ENCODE measurements at places on chromosomes 2 and 18. TPM values are rescaled to one million over a fixed set of nuclear protein-coding genes. Genes with fewer than 3 reads are reported as not detected.

The CCDC93 gene
- 18.7 TPM for total RNA-seq

DNA sequence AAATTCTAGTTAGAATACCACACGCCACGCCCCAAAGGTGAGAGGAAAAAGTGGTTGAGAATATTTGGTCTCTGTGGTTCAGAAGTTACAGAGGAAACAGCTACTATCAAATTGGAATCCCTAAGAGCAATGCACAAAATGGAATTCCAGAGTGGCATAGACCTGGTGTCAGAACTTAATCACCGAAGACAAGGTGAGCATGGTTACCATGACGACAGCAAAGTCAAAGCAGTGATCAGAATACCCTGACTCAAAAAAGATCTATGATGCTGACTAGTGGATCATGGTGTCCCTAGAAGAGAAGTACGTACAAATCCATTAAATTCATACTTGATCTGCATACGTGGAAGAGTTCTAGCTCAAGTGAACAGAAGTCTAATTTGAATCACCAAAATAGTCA, 14.5 kb downstream of the LRRTM4 start:
- H3K27ac ChIP-seq, result no peak overlapping the region
- no peak overlapping the region for H3K4me3 ChIP-seq
- no peaks in the 10 kb centered on the region for H3K36me3 ChIP-seq

The AQP12B gene
- not detected for total RNA-seq

DNA sequence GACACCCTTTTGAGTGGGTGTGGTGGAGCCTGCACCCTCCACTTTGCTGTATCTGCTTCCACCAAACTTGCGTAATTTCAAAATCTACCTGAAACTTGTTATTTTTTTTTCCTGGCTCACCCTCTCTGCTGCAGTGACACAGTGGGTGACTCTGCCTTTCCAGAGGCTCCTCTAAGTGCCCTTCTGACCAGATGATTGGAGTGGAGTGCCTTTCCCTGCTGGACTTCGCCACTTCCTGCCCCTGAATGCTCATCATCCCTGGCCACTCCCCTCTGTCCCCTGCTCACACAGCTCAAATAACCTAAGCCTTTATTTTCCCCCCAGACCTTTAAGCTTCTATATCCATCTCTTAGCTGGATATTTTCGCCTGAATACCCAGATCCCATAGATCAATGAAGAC, 777.5 kb upstream of the ID2 start:
- no peaks in the 10 kb centered on the region for H3K4me1 ChIP-seq
- no peak for DNase-seq
- no peaks in the 10 kb centered on the region for H3K27me3 ChIP-seq
- H3K36me3 ChIP-seq, result no peaks in the 10 kb centered on the region
- no peak overlapping the region for H3K27ac ChIP-seq

The PPP4R1 gene
- 51.4 TPM for total RNA-seq

- no peaks in the 10 kb centered on the region for H3K4me1 ChIP-seq
- no peaks in the 10 kb centered on the region for H3K36me3 ChIP-seq
- no peaks in the 10 kb centered on the region for H3K27me3 ChIP-seq
- no peak overlapping the region for H3K4me3 ChIP-seq
- DNase-seq, result no peak
These were observed 76.5 kb downstream of the CYBRD1 start for GRCh38 chr2:171598713-171599319.

The MATN3 gene
- total RNA-seq, result not detected

GRCh38 chr2:63104482-63104881, 53.9 kb downstream of the OTX1 start:
- no peaks in the 10 kb centered on the region for H3K36me3 ChIP-seq
- no peaks in the 10 kb centered on the region for H3K27me3 ChIP-seq
- H3K4me3 ChIP-seq, result no peak overlapping the region
- no peak overlapping the region for H3K27ac ChIP-seq
- no peak for DNase-seq

The IGFBP2 gene
- 255 TPM for total RNA-seq

The CAD gene
- 4.8 TPM for total RNA-seq

DNA sequence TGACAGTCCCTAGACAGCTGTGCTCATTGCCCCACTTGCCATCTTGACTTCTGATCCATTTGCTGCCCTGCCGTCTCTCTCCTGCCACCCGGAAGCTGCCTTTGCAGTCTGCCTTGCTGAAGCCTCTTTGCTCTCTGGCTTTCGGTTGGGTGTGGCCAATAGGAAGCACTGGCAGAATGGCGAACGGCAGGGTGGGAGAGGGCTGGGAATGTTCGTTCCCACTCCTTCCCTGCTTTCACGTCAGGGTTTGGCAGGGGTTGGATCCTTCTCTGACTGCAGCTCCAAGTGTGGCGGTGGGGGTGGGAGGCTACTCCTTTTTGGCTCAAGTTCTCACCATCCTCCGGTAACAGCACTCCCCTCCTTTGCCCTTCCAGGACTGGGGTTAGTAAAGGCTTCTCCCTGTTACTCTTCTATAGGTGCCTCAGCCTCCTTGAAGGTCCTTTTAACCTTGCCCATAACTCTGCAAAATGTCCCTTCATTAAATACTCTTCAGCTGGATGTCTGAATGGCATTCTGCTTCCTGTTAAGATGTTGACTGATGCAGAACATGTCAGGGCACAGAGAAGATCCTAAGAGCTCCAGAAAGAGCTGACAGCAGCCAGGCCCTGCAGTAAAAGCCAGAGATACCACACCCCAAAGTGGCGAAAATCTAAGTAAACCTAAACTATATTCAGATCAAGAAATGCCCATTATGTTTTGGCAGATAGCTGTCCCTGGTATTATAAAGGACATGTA, 299.7 kb downstream of the CDCA7 start:
- no peak overlapping the region for H3K4me3 ChIP-seq
- no peaks in the 10 kb centered on the region for H3K36me3 ChIP-seq
- H3K27ac ChIP-seq, result no peak overlapping the region
- H3K27me3 ChIP-seq, result no peaks in the 10 kb centered on the region
- H3K4me1 ChIP-seq, result no peaks in the 10 kb centered on the region

GRCh38 chr2:207763303-207763917, 6.3 kb downstream of the FZD5 start:
- peaks cover 13% of the 10 kb centered on the region for H3K36me3 ChIP-seq
- DNase-seq, result no peak
- H3K4me1 ChIP-seq, result peaks cover 16% of the 10 kb centered on the region
- no peak overlapping the region for H3K27ac ChIP-seq
- H3K4me3 ChIP-seq, result no peak overlapping the region
- H3K27me3 ChIP-seq, result no peaks in the 10 kb centered on the region

DNA sequence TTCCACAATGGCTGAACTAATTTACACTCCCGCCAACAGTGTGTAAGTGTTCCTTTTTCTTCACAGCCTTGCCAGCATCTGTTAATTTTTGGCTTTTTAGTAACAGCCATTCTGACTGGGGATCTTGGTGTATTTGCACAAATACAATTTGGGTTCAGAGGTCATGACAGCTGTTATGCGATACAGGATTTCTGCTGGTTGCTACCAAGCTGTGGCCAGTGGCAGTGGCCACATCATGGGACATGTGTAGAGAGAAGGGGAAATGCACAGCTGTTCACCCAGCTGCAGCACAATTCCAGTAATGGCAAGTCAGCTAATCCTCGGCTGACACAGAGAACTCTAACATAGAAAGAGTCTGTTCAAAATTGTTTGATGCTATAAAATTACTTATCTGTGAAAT, 21.0 kb upstream of the SELENOI start:
- H3K36me3 ChIP-seq, result no peaks in the 10 kb centered on the region
- H3K27ac ChIP-seq, result no peak overlapping the region
- no peaks in the 10 kb centered on the region for H3K4me1 ChIP-seq
- H3K27me3 ChIP-seq, result no peaks in the 10 kb centered on the region
- DNase-seq, result no peak
- H3K4me3 ChIP-seq, result no peak overlapping the region

DNA sequence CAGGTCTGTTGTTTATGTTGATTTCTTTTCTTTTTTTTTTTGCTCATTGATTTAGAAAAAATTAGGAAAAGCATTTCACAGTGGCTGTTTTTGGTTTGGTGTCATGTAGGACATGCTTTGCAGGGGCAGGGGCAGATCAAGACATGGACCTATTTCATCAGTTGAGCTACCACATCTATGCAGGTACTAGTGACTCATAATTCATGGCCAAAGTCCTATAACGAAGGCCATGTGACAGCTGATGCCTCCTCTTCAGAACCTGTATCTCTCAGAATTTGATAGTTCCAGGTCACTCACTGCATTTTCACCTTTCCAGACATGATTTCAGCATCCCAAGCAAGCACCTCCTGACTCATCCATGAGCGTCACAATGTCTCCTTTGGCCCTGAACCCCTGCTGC, 195.8 kb downstream of the ALK start:
- no peaks in the 10 kb centered on the region for H3K36me3 ChIP-seq
- no peak overlapping the region for H3K4me3 ChIP-seq
- no peak overlapping the region for H3K27ac ChIP-seq
- H3K27me3 ChIP-seq, result no peaks in the 10 kb centered on the region

- no peak overlapping the region for H3K27ac ChIP-seq
- peaks cover 54% of the 10 kb centered on the region for H3K4me1 ChIP-seq
- DNase-seq, result no peak
- H3K36me3 ChIP-seq, result peaks cover 20% of the 10 kb centered on the region
These were observed 94.8 kb downstream of the SH3BP4 start for GRCh38 chr2:235046589-235046988.

The ZNF397 gene
- 12.0 TPM for total RNA-seq

DNA sequence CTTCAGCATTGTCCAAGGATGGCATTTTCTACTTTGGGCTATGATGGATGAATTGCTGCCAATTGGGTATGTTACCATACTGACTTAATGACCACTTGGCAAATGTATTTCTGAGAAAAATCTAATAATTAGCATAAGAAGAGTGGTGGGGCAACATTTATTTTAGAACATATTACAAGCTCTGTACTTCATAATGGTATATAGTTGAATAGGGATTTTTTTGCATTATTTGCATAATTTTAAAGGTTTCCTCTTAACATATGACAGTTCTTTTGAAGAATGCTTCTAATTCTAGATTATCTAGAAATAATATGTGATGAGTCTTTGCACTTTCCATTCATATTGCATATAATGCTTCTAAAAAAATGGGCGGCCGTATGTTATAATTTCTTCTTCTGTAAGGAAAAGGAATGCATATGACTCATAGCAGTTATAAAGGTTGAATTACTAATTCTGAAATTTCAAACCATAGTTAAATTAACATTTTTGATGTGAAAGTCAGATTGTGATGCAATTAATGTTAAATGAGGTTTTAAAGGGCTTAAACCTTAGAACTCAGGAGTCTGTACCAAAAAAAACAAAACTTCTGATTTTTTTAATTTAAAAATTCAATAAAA, 1652.3 kb upstream of the SLC39A10 start:
- H3K27me3 ChIP-seq, result no peaks in the 10 kb centered on the region
- no peak overlapping the region for H3K4me3 ChIP-seq
- DNase-seq, result no peak
- no peak overlapping the region for H3K27ac ChIP-seq

The TRAK2 gene
- 130 TPM for total RNA-seq

The SNTG2 gene
- total RNA-seq, result 2.4 TPM

The MOGAT1 gene
- total RNA-seq, result not detected

DNA sequence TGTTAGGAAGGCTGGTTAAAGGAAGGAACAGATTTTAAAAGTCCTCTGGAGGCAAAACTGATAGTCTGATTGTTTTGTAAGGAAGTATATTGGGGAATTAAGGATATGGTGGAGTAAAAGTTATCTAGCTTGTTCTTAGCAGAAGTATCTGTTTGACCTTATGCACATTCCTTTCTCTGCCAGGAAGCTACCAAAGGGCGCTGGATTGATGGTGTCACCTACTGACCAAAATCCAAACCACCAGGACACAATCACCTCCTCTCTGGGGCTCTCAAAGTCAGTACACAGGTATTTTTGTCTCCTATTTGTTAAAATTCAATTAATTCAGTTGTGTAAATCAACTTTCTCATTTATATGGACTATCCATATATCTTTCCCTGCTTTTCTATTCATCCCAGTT, 484.5 kb downstream of the NUP35 start:
- H3K36me3 ChIP-seq, result no peaks in the 10 kb centered on the region
- DNase-seq, result no peak

The IGFBP5 gene
- total RNA-seq, result 554 TPM

The TEKT4 gene
- not detected for total RNA-seq

The NEU4 gene
- 0.31 TPM for total RNA-seq

- no peaks in the 10 kb centered on the region for H3K36me3 ChIP-seq
- DNase-seq, result no peak
- peaks cover 3% of the 10 kb centered on the region for H3K27me3 ChIP-seq
- H3K27ac ChIP-seq, result no peak overlapping the region
- H3K4me1 ChIP-seq, result peaks cover 11% of the 10 kb centered on the region
These were observed 42.1 kb upstream of the FAM124B start for GRCh38 chr2:224444021-224444420.

- peak; percentile 34 for DNase-seq
- no peaks in the 10 kb centered on the region for H3K36me3 ChIP-seq
- H3K27me3 ChIP-seq, result no peaks in the 10 kb centered on the region
These were observed 102.9 kb upstream of the RAB6C start for GRCh38 chr2:129876541-129876940.

DNA sequence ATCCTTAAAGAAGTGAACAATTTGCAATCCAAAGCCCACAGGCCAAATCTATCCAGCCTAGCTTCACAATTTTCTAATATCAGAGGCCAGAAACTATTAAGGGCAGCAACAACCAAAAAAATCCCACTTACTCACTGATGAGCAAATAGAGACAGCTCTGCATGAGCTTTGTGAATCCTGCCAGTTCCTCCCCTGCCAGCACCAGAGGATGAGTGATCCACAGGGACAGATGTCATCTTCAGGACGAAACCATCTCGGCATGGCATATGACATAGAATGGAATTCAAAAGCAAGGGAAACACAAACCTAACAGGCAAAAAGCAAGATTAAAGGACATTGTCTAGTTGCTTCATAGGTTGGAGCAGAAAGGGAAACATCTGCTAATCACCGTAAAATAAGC, 2.2 kb upstream of the DSC2 start:
- no peak for DNase-seq
- no peak overlapping the region for H3K4me3 ChIP-seq
- H3K27ac ChIP-seq, result peak overlapping the region; percentile 48
- H3K4me1 ChIP-seq, result no peaks in the 10 kb centered on the region

The MC4R gene
- total RNA-seq, result not detected

DNA sequence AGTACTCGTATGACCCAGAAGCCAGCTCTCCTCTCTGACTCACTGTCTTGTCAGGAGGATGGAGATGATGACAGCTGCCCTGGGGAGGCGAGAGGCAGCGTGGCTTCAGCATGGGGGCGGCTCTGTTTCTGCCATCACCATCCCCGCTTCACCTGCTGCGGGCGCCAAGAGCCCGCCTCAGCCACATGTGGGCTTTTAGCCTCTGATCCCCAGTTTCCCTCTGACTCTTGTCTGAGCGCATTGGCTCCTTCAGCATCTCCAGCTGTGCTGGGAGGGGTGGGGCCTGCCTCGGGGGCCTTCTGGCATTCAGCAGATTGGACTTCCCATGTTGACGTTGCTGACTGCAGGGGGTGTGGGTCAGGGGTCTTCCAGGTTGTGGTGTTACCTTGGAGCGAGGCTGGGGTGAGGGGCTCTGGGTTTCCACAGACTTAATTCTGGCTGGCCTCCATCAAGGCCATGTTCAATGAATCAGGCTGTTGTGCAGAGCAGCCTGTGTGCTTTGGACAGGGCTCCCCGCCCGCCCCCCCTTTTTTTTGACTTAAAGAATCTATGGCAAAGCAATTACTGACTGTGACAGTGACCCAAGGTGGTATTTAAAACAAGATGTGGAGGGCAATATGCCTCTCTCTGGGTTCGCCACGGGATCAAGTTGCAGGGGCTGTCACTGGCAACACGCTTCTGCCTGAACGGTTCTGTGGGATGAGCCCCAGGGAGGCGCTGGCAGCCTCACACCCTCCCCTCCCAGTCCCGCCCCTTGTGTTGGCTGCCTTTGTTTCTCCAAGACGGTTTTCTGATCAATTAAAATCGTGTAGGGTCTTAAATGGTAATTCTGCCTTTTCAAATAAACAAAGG, 228.3 kb downstream of the LDLRAD4 start:
- peak overlapping the region; percentile 71 for H3K27ac ChIP-seq
- H3K4me3 ChIP-seq, result no peak overlapping the region
- DNase-seq, result no peak
- H3K4me1 ChIP-seq, result no peaks in the 10 kb centered on the region
- no peaks in the 10 kb centered on the region for H3K27me3 ChIP-seq
